ENCODE measurements at places on chromosomes 3 and 15. TPM values are rescaled to one million over a fixed set of nuclear protein-coding genes. Genes with fewer than 3 reads are reported as not detected.

The MSL2 gene
- total RNA-seq, result 13.9 TPM

The CGNL1 gene
- 0.24 TPM for total RNA-seq

The OR5H15 gene
- not detected for total RNA-seq

The MYEF2 gene
- 4.1 TPM for total RNA-seq

The CYP1A1 gene
- 5.7 TPM for total RNA-seq

The CSPG5 gene
- 3.8 TPM for total RNA-seq

DNA sequence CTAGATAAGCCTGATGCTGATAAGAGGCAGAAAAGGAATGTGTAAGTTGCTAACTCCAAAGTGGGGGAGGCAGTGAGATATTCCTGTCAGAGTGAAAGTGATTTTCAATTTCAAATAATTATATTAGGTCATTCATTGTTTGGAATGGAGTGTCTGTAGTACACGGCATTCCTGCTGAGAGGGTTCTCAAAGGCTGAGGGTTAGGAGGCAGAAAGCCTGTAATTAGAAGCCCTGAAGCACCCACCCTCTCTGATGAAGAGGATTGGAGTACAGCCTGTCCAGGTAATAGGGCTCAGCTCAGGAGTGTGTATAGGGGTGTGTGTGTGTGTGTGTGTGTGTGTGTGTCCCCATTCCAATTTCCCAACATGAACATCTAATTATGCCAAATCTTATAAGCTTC lies 486.8 kb downstream of the MAGI1 start:
- no peak for DNase-seq

DNA sequence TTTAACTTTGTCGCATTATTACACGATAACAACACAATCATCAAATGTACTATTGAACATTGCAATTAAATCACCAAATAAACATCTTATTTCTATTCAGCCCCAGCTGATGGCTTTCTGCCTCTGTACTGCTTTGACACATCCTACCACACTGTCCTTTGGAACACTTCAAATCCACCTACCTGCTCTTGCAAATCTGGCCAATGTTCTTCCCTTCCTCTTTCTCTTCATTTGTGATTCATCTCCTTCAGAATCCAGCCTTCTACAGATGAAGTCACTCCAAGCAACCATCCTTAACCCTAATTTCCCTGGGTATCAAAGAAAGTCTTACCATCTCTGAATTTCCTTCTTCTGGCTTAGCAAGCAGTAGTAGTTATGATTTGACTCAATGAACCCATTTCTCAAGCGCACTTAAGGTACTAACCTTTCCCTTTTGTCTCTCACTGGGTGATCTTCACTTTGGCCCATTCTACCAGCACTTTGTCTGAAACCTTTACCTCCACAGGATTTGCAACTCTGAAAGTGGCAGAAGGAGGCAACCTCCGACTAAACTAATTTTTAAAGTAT lies 502.9 kb downstream of the FOXP1 start:
- no peak for DNase-seq

DNA sequence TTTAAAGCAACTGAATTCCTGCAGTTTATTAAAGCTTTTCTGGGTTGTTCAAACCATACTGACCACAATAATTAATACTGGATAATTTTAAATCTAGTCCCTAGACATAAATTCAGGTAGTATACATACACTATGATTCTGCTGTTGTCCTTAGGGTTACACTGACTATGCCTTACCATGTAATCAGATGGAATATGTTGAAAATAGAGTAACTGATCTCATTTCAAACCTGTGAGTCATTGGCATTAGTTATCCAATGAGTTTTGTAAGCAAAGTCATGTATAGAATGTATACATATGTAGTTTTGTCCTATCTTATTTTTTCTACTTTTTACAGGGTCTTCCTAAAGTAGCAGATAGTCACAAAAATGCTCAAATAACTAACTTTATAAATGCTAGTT lies 517.1 kb upstream of the CCDC54 start:
- DNase-seq, result no peak

DNA sequence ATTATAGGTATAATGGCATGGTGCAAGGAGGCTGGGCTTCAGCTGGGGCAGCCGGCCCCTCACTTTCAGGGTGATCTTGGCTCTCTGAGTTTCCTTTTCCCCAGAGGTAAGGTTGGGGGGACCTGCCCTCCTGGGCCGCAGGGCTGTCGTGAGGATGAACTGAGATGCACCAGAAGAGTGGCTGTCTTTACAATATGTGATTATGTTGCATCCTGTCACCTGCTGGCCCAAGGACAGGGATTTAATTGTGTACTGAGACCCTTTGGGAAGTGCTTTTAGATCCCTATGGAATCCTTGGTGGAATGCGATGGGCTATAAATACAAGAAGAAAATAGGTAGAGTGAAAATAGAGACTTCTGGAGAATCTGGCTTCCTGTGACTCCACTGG lies 22.1 kb downstream of the ANAPC13 start:
- no peak for DNase-seq

DNA sequence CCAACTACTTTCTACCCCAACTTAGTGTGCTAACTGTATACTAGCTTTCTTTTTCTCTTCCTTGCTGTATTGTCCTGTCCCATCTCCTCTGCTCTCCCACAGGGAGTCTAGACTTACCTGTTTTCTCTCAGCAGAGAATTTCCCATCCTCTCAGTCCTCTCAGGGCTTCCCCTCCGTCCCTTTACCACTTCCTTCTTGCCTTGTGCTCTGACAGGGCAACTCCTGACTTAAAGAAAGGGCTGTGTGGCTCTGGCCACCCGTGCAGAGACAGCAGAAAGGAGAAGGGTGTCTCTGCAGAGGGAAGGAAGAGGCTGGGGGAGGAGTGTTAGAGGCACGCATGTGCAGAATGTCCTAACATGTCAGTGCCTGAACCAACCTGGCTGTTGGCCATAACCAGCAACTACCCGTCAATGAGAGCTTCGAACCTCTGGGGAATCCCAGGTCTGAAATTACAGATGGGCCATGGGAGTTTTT lies at the start of gene GCSAM:
Gene GCSAM, minus strand, starts transcription at position 274 of the 474 bp plus-strand sequence. Its CDS starts 128 bp downstream, at position 146.
- DNase-seq, result no peak

DNA sequence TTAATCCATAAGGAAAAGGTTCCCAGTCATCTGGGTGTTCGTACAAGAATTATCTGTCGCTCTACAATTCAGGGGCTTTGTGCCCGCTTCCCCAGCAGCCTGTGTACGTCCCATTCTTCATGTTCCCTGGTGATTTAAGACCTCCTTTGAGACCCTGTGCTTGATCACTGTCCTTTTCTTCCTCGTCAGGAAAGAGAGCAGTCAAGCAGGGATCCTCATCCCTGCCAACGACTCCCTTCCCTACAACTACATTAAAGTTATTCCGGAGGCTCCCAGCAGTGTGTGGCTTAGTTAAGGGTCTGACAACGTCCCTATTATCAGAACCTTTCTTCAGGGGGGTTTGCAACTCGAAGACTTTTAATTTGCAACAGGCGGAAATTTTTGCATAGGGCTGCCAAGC lies 175.7 kb downstream of the FOXP1 start:
- no peak for DNase-seq

DNA sequence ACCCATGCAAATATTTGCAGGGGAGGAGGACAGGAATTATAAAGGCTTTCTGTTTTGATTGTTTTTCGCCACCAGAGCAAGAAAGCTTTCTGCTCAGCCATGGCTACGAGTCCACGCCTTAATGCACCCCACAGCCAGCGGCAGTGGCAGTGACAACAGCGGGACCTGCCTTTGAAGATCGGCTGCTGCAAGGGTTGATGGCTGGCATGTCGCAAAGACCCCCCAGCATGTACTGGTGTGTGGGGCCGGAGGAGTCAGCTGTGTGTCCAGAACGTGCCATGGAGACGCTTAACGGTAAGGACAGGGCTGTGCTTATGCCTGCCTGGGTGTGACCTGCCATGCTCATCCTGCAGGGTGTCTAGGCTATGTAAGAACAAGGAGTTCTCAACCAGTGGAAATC lies 5.3 kb downstream of the LRRK1 start:
- no peak for DNase-seq

DNA sequence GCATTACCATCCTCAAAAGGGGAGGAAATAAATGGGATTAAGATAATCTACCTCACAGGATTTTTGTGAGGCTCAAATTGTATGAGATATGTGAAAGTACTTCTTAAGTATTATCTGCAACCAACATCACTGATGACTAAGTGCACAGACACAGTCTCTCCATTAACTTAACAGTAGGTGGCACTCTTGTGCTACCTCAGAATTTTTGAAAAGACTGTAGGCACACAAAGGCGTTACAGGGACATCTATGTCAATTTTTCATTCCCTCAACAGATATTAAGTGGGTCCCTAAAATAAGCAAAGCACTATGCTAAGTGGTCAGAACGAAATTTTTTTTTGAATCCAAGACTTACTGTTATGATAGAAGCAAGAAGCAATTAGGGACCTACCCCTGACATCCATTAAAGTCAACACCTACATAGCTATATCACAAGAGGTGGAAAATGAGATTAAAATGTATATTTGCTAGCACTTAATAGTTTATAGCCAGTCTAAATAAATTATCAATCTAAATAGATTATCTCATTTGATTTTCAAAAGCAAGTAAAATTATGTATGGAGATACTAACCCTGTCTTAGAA lies 52.9 kb downstream of the RYK start:
- peak; percentile 67 for DNase-seq

DNA sequence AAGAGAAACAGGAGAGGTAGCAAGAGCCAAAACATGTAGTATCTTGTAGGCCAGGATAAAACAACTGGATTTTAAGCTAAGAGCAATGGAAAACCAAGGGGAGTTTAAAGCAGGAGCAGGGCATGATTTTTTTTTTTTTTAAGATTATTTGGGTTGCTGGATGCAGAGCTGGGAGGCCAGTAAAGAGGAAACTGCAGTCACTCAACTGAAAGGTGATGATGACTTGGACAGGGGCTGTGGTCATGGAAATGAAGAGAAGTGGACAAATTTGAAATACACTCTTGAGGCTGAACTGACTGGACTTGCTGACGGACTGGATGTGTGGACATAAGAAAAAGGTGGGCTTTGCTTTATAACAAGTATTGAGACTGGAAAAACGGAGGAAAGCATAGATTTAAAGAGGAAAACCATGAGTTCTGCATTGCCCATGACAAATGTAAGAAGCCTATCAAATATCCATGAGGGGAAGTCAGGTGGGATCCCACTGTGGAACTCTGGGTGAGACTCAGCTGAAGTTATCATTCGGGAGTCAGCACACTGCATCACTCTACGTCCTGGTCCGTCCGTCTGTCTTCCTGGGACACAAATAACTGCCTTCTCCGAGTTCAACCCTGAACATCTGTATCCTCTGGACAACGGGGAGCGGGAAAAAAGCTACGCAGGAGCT lies 688 bp downstream of the XPC start:
- peak; percentile 2 for DNase-seq

DNA sequence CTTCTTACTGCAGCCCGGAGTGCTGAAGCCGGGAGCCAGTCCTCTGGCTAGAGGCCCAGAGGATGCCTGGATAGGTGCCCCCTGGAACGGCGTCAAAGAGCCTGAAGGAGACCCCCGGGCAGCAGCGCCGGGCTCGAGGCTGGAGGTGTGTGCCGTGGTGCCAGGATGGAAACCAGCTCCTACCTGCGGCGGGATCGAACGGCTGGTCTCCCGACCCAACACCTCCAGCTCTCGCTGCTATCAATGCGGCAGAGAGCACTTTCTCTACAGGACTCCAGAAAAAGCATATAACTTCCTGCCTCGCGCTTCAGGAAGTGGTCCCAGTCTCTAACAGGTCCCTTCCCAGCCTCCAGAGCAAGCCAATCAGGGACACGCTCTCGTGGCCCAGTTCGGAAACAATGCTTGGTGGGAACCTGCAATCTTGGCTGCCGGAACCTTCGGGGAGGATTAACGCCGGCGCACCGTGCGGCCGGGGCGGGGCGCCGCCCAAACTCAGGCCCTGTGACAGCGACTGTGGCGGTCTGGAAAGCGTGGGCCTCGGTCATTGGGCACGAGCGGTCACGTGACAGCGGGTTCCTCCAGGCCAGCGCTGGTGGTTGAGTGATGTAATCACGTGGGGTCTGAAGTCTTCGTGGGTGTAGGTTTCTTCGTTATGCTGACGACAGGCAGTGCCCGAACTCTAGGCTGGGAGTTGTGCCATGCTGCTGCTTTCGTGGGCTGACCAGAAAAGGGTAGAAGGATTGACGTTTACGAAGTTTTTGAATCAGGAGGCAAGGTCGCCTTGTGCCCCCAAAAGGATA lies at the start of gene SLC33A1:
Gene SLC33A1, minus strand, starts transcription at position 287 of the 800 bp plus-strand sequence. CDS start 430 bp downstream, outside the sequence.
- DNase-seq, result peak; percentile 99

DNA sequence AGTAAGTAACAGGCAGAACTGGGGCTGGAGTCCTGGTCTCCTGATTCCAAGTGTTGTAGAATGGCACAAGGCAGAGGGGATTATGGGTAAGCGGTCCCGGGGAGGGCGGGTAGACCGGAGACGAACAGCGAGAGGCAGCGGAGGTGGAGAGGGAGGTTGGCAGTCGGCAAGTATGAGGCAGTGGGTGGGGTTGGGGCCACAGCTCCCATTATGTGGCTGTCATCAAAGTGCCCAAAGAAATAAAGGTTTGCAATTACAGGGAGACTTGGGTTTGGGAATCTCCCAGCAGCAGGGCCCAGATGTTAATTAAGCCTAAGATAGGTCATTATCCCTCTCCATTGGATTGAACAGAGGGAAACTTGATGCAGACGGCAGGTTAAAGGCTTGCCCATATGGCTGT lies 16.9 kb downstream of the FAM43A start:
- DNase-seq, result no peak

GRCh38 chr3:143188881-143189280 lies 69.3 kb downstream of the CHST2 start:
- DNase-seq, result no peak

DNA sequence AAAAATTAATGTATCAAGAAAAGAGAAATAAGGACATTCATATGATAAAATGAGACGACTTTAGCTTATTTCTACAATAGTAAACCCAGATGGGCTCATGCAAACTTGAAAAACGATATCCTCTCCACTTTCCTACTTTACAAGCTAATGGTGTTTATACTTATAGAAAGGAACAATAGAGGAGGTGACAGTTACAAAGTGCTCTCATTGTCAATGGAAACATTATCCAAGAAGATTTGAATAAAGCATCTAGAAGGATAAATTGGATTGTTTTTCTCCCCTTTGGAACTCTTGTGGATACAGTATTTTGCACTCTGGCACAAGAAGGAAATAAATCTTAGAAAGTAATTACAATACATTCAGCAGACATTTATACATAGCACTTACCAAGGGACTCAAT lies 20.2 kb upstream of the CCDC66 start:
- DNase-seq, result no peak

GRCh38 chr3:127071597-127072001 lies 88.7 kb downstream of the PLXNA1 start:
- DNase-seq, result no peak

DNA sequence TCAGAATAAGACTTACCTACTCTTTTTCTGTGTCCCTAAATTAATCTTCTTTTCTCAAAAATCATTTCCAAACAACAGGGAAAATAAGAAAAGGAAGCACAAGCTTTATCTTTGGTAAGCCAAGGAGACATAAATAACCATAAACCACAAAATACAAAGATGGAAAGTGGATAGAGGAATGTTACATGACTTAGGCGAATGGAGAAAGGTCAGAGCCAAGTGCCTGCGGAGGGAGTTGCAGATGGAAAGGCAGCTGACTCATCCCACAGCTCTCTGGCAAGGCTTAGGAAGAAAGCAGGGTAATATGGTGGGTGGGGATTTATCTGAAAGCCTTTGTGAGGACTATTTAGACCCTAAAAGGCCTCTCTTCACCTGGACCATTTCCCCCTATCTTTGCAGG lies 72.8 kb downstream of the GALK2 start:
- DNase-seq, result peak; percentile 61
